ENCODE measurements at places on chromosomes 3 and 15. TPM values are rescaled to one million over a fixed set of nuclear protein-coding genes. Genes with fewer than 3 reads are reported as not detected.
A peak's percentile ranks its signal among the peaks of the same experiment; 100 is the strongest.

- no peak overlapping the region for H3K27ac ChIP-seq
- H3K27me3 ChIP-seq = no peaks in the 10 kb centered on the region
- peaks cover 5% of the 10 kb centered on the region for H3K4me1 ChIP-seq
- no peak overlapping the region for H3K4me3 ChIP-seq
Measured at GRCh38 chr3:69696367-69696766, 42.9 kb upstream of the MITF start.

DNA sequence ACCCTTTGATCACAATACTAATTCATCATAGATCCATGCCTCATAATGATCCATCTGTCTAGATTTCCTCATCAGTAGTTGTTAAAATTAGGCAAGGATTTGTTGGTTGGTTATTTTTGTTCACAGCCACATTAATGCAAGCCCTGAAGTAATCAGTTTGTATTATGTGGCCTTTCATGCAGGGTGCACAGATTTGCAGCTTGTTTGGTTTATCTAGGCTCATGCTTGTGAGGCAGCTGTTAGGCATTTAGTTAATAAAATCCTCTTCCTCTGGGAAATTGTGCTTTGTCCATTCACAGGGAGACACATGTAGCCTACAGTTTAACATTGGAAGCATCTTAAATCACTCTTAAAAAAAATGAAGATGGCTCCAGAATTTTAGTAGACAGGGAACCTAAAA, 162.8 kb upstream of the ZNF385D start:
- no peak overlapping the region for H3K4me3 ChIP-seq
- no peak overlapping the region for H3K27ac ChIP-seq
- H3K27me3 ChIP-seq = no peaks in the 10 kb centered on the region
- no peak for DNase-seq

- no peak for DNase-seq
- H3K4me1 ChIP-seq = no peaks in the 10 kb centered on the region
- H3K27ac ChIP-seq = no peak overlapping the region
- H3K27me3 ChIP-seq = no peaks in the 10 kb centered on the region
Measured at GRCh38 chr15:22241451-22241850, 161.1 kb downstream of the OR4M2 start.

DNA sequence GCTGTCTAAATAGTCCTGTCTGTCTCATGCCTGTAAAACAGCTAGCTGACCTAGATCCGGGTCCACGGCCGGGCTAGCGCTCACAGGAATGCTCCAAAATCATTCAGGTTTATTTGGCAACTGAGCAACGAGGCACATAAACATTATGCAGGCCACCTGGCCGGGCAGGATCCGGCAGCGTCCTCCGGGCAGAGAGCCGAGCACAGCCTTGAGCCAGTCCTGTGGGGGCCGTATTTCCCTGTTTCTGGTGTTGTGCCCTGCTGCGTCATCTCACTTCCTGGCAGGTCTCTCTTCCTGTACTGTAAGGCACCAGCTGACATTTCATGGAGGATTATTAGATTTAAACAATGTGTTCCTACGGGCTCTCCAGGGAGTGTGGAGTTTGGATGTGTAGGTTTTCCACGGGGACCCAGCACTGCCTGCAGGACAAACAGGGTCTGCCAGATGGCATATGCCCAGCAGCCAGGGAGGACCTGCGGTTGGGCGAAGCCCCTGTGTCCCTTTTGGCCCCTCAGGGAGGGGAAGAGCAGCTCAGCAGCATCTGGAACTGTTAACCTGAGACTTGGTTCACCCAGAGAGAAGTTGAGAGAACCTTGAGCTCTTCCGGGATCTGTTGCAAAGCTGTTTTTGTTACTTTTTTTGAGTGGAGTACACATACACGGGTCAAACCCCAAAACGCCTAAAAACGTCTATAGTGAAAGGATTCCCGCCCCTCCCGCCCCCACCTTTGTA, 16.6 kb upstream of the LRRK1 start:
- DNase-seq = no peak
- no peaks in the 10 kb centered on the region for H3K4me1 ChIP-seq
- peaks cover 27% of the 10 kb centered on the region for H3K27me3 ChIP-seq
- no peak overlapping the region for H3K4me3 ChIP-seq
- H3K36me3 ChIP-seq = no peaks in the 10 kb centered on the region

DNA sequence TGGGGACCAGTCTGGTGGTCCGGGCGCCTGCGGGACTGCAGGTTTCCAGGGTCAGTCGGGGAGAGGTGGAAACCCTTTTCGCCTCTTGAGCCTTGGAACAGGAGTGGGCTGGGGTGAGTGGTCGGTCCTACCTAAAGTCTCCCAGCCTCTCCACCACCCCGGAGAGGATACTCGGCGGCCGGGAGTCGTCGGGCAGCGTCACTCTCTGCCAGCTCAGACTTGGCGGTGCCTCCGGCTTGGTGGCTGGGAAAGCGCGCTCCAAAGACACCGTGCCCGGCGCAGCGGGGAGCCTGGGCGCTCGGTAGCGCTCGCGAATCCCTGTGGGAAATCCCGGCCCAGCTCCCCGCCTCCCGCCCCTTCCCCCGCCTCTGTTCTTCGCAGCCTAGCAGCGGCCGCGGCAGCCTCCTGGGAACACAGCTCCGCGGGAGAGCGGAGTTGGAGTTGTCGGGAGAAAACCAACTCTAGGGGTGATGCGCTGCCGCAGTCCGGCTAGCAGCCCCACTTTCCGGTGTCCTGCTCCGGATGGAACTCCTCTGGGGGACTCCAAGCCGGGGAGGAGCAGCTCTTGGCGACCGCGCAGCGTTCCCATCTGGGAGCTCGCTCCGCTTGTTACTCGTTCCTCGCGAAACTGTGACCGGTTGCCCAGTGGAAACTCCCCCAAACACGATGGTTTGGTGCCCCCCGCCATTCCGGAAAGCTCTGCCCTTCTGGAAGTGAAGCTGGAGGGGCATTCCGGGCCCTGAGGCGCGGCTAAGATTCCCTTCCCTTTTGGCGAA, 1.4 kb downstream of the EPHB1 start:
- no peaks in the 10 kb centered on the region for H3K36me3 ChIP-seq
- H3K27me3 ChIP-seq = peaks cover 79% of the 10 kb centered on the region
- DNase-seq = no peak
- no peak overlapping the region for H3K27ac ChIP-seq
- peak overlapping the region; percentile 93 for H3K4me3 ChIP-seq

GRCh38 chr15:39135989-39136388, 444.9 kb upstream of the THBS1 start:
- no peak overlapping the region for H3K27ac ChIP-seq
- peaks cover 6% of the 10 kb centered on the region for H3K27me3 ChIP-seq
- H3K4me3 ChIP-seq = no peak overlapping the region
- DNase-seq = no peak
- H3K4me1 ChIP-seq = peaks cover 4% of the 10 kb centered on the region

DNA sequence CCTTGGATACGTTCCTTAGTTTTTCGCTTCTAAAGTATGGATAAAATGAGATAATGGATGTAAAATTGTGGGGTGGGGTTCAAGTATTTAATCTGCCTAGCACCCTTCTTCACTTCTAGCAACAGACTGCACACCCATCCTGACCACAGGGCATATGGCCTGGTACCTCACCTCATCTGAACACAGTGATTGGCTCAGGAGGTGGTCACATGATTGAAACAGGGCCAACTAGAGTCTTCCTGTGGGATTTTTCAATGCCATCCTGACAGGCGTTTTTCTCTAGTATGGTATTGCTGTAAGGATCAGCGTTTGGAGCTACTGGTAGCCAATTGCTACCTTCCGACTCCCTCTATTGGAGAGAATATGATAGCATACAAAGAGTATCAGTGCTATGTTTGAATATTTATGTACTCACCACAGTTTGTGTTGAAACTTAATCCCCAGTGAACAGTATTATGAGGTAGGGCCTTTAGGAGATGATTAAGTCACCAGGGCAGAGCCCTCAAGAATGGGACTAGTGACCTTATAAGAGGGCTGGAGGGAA, 172.2 kb downstream of the PPM1L start:
- H3K36me3 ChIP-seq = no peaks in the 10 kb centered on the region
- H3K27me3 ChIP-seq = no peaks in the 10 kb centered on the region
- no peak overlapping the region for H3K4me3 ChIP-seq
- H3K4me1 ChIP-seq = no peaks in the 10 kb centered on the region
- no peak for DNase-seq
- no peak overlapping the region for H3K27ac ChIP-seq

GRCh38 chr3:45787551-45787950, 8.8 kb downstream of the SLC6A20 start:
- peaks cover 24% of the 10 kb centered on the region for H3K27me3 ChIP-seq
- H3K4me3 ChIP-seq = no peak overlapping the region
- DNase-seq = no peak
- peak overlapping the region; percentile 46 for H3K27ac ChIP-seq
- H3K4me1 ChIP-seq = no peaks in the 10 kb centered on the region

DNA sequence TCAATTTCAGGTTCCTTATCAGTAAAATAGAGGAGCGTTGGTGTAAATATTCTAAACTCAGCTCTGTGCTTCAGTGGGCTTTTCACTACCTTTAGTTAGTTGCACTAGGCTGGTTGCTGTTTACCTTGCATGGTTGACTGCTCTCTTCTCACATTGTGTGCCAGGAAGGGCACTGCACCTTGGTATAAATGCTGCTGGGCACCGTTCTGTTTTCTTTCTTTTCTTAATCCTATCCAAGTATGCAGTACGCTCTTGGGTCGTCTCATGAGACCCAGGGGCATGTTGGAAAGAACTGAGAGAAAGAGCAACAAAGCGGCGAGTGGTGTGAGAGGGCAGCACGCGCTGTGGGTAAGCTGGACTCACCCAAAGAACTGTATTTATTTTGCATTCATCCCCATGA, 22.4 kb downstream of the KCNMB2 start:
- no peak overlapping the region for H3K27ac ChIP-seq
- H3K4me3 ChIP-seq = no peak overlapping the region
- peaks cover 6% of the 10 kb centered on the region for H3K27me3 ChIP-seq
- H3K4me1 ChIP-seq = peaks cover 7% of the 10 kb centered on the region
- no peaks in the 10 kb centered on the region for H3K36me3 ChIP-seq
- no peak for DNase-seq

DNA sequence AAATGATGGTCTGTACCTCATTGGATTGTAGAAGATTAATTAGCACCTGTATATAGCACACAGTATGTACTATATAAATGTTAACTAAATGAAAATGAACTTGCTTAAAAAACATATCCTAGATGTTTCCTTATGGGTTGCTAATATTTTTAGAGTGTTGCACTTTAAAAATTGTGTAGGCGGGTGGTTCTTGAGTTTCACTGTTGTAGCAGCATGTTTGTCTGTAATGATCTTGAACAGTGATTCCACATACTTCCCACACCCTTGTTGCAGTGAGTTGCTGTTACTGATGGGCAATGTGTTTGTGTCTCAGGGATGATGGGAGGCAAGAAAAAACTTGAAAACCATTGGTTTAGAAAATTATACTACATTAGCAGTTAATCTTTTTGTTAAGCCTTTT, 22.0 kb downstream of the USP3 start:
- no peak overlapping the region for H3K27ac ChIP-seq
- H3K4me3 ChIP-seq = no peak overlapping the region
- no peaks in the 10 kb centered on the region for H3K36me3 ChIP-seq
- H3K4me1 ChIP-seq = peaks cover 10% of the 10 kb centered on the region

- no peaks in the 10 kb centered on the region for H3K27me3 ChIP-seq
- DNase-seq = no peak
- peaks cover 9% of the 10 kb centered on the region for H3K4me1 ChIP-seq
Measured at GRCh38 chr3:2446146-2446545, 347.5 kb downstream of the CNTN4 start.

- no peak overlapping the region for H3K27ac ChIP-seq
- H3K27me3 ChIP-seq = no peaks in the 10 kb centered on the region
- peaks cover 2% of the 10 kb centered on the region for H3K36me3 ChIP-seq
- H3K4me1 ChIP-seq = peaks cover 8% of the 10 kb centered on the region
Measured at GRCh38 chr3:155362808-155363689, 69.6 kb upstream of the STRIT1 start.

DNA sequence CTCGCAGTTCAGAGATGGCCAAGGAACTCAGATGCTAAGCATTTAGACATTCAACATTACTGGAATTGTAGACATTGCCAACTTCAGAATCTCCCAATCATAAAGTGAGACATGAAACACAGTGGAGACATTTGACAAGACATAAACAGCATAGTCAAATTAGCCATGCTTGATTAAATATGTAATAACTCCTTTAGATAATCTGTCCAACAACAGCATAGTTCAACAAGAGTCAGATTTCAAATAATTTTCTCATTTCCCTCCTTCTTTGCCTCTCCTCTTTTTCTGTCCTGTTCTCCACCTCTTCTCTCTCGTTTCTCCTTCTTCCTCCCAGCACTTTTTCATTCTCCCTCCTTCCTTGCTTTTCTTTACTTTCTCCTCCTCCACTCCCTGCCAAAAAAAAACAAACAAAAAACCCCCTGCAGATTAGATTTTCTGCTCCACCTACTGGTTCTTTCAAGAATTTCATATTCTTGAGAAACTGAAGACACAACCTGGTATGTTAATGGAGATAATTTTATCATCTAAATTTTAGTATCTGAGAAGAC, 20.2 kb downstream of the CPOX start:
- H3K27ac ChIP-seq = no peak overlapping the region
- peaks cover 5% of the 10 kb centered on the region for H3K36me3 ChIP-seq
- DNase-seq = no peak
- no peaks in the 10 kb centered on the region for H3K27me3 ChIP-seq
- peaks cover 3% of the 10 kb centered on the region for H3K4me1 ChIP-seq

- H3K4me1 ChIP-seq = peaks cover 5% of the 10 kb centered on the region
- no peaks in the 10 kb centered on the region for H3K36me3 ChIP-seq
- DNase-seq = no peak
- no peak overlapping the region for H3K4me3 ChIP-seq
Measured at GRCh38 chr15:49706805-49707204, 86.0 kb downstream of the DTWD1 start.

Gene STAB1
- total RNA-seq = 0.27 TPM

Gene UPK1B
- total RNA-seq = 8.3 TPM

Gene FGF12
- 6.1 TPM for total RNA-seq

Gene ERC2
- 34.8 TPM for total RNA-seq

Gene CAMP
- not detected for total RNA-seq

Gene RPL4
- total RNA-seq = 2,630 TPM

Gene HGD
- total RNA-seq = 11.9 TPM
